ENCODE measurements at places on chromosomes 12 and 14.

- DNase-seq: no peak
Observed at GRCh38 chr12:6942331-6942665, 1.3 kb upstream of the RNU7-1 start.

- no peak for DNase-seq
Observed at GRCh38 chr12:3551386-3551785, 60.4 kb downstream of the PRMT8 start.

GRCh38 chr12:42484996-42485395 lies 104.5 kb downstream of the PRICKLE1 start:
- no peak for DNase-seq

- DNase-seq: no peak
Observed at GRCh38 chr14:37406095-37406494, 189.0 kb downstream of the FOXA1 start.

- DNase-seq: no peak
Observed at GRCh38 chr14:31949709-31950108, 127.4 kb upstream of the ARHGAP5 start.

- no peak for DNase-seq
Observed at GRCh38 chr12:106078358-106079010, 60.3 kb downstream of the NUAK1 start.

- no peak for DNase-seq
Observed at GRCh38 chr12:103169-103981, 36.8 kb downstream of the IQSEC3 start.

- no peak for DNase-seq
Observed at GRCh38 chr12:6606331-6607131, 648 bp downstream of the CHD4 start.

GRCh38 chr12:749751-750270 lies 2.6 kb upstream of the WNK1 start:
- no peak for DNase-seq

- no peak for DNase-seq
Observed at GRCh38 chr14:89700801-89701200, 253.7 kb downstream of the EFCAB11 start.

DNA sequence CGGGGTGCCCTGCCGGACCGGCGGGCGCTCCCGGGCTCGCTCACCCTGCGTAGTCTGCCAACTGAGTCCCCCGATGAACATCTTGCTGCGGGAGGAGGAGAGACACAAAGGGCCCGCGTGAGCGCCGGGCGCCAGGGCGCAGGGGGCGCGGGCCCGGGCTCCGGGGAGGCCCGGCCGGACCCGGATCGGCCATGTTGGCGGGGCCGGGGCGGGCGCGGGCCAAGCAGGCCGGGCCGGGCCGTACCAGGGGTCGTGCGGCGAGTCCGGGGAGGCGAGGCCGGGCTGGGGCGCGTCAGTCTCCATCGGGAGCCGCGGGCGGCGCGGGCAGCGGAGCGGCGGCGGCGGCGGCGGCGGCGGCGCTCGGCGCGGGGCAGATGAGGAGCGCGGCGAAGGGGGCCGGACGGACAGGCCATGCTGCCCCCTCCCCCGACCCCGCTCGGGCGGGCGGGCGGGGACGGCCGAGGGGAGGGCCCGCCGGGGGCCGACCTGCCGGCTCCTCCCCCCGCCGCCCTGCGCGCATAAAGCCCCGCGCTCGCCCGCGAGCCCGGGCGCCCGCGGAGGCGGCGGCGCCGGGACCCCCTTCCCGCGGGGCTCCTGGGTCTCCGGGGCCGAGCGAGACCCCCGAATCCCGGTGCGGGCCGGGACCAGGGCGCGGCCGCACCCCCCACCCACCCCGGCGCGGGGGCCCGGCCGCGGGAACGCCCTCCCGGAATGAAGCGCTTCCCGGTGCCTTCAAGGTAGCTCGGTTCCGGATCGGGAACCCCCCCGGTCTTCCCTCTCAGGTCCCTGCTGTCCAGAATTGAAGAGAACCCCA lies at the start of gene MSI1:
Gene MSI1 (minus strand): TSS at position 376 of the 814 bp plus-strand sequence. CDS start 73 bp downstream, at position 303.
- no peak for DNase-seq

DNA sequence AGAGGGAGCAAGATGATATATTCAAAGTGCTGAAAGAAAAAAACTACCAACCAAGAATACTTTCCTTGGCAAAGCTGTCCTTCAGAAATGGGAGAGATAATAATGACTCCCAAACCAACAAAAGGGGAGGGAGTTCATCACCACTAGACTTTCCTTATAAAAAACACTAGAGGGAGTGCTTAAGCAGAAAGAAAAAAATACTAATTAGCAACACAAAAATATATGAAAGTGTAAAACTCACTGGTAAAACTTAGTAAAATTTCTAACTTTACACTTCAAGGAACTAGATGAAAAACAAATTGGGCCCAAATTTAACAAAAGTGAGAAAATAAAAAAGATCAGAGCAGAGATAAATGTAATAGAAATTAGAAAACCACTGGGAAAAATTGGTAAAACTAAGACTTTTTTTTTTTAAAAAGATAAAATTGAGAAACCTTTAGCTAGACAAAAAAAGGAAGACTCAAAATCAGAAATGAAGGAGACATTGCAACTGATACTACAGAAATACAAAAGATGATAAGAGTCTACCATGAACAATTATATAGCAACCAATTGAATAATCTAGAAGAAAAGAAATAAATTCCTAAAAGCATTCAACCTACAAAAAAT lies 60.4 kb upstream of the FAR2 start:
- DNase-seq: no peak

DNA sequence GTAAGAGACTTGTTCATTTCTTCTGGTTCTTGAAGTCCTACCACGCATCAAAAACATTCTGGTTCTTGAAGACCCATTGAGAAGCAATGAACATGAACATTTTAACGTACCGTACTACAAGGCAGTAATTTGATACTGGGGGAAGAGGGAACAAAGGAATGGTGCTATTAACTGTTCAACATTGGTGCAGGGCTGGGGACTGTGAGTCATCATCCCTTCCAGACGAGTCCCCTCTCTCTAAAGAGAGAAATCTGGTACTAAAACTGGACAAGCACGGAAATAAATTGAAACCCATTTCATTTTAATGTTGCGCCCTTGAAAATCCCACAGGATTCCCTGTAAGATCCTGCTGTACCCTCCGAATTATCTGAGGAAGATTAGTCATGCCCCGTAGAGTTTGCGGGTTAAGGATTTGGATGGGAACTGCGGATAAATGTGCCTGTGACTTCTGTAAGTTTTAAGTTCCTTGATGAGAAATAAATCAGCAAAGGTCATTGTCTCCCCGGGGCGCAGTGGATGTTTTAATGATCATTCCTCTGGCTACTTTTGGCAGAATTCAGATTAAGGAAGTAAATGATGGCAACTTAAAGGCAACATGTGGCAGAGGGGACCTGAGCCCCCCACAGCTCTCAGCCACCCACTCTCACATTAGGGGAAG lies 78.6 kb downstream of the KCNK13 start:
- DNase-seq: no peak

DNA sequence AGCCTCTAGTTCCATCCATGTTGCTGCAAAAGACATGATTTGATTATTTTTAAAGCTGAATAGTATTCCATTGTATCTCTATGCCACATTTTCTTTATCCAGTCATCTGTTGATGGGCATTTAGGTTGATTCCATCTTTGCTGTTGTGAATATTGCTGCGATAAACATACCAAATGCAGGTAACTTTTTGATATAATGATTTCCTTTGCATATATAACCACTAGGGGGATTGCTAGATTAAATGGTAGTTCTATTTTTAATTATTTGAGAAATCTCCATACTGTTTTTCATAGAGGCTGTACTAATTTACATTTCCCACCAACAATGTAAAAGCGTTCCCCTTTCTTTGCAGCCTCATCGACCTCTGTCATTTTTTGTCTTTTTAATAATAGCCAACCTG lies 342.5 kb downstream of the MDGA2 start:
- DNase-seq: no peak

- no peak for DNase-seq
Observed at GRCh38 chr12:104719700-104720338, 238.3 kb downstream of the SLC41A2 start.

DNA sequence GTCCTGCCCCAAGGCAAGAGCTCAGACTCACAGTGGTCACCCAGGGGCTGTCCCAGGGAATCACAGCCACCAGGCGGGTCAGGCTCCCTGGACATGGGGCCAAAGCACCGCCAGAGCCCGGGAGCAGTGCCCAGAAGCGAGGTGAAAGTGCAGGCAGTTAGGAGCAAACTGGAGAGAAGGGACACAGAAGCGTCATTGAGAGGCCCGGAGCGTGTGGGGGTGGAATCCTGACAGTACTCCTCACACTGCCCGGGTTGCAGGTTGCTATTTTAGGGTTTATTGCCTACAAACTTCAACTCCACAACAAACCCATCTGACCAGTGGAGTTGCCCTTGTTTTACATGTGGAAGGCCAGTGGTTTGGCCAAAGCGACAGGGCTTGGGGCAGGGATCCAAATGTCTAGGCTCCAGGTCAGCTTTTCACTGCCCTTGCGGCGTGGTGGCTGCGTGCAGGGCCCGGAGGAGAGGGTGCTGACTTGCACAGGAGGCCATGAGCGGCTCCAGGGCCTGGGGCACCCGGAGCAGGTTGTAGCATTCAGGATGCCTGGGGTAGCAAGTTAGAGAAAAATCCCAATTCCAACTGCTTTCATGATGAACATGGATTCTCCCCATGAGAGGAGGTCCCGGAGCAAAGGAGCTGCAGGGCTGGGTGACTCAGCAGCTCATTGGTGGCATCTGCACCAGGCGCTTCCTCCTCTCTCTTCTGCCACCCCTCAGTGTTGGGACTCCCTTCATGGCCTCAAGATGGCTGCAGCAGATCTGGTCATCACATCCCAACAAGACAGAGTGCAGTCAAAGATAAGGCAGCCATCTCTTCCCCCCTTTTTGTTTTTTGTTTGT lies 112.3 kb upstream of the NCOR2 start:
- DNase-seq: no peak
